Aorta (tissue), 5 donors: ENCODE measurements at places on chromosomes 2 and 18. TPM values are rescaled to one million over a fixed set of nuclear protein-coding genes. Genes with fewer than 3 reads are reported as not detected.
A peak's percentile ranks its signal among the peaks of the same experiment; 100 is the strongest.

DNA sequence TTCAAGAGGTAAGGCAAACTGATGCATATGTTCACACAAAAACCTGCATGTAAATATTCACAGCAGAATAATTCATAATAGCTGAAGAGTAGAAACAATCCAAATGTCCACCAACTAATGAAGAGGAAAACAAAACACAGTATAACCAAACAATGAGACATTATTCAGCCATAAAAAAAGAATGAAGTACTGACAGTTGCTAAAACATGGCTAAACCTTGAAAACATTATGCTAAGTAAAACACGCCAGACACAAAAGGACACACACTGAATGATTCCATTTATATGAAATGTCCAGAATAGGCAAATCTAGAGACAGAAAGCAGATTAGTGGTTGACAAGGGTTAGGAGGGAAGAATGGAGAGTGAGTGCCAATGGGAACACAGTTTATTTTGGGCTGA is 86.9 kb downstream of the SESTD1 start:
- peaks cover 3% of the 10 kb centered on the region for H3K4me1 ChIP-seq
- no peaks in the 10 kb centered on the region for H3K27me3 ChIP-seq
- no peak overlapping the region for H3K4me3 ChIP-seq

- peak; percentile 67 for DNase-seq
- no peaks in the 10 kb centered on the region for H3K36me3 ChIP-seq
These were observed 164.6 kb downstream of the SEPTIN10 start for GRCh38 chr2:109448946-109449788.

GRCh38 chr2:25521665-25522387 is 151.6 kb downstream of the DTNB start:
- H3K4me3 ChIP-seq: peak overlapping the region; percentile 69
- no peaks in the 10 kb centered on the region for H3K4me1 ChIP-seq
- no peaks in the 10 kb centered on the region for H3K27me3 ChIP-seq
- no peaks in the 10 kb centered on the region for H3K36me3 ChIP-seq
- no peak for DNase-seq
- H3K27ac ChIP-seq: no peak overlapping the region

DNA sequence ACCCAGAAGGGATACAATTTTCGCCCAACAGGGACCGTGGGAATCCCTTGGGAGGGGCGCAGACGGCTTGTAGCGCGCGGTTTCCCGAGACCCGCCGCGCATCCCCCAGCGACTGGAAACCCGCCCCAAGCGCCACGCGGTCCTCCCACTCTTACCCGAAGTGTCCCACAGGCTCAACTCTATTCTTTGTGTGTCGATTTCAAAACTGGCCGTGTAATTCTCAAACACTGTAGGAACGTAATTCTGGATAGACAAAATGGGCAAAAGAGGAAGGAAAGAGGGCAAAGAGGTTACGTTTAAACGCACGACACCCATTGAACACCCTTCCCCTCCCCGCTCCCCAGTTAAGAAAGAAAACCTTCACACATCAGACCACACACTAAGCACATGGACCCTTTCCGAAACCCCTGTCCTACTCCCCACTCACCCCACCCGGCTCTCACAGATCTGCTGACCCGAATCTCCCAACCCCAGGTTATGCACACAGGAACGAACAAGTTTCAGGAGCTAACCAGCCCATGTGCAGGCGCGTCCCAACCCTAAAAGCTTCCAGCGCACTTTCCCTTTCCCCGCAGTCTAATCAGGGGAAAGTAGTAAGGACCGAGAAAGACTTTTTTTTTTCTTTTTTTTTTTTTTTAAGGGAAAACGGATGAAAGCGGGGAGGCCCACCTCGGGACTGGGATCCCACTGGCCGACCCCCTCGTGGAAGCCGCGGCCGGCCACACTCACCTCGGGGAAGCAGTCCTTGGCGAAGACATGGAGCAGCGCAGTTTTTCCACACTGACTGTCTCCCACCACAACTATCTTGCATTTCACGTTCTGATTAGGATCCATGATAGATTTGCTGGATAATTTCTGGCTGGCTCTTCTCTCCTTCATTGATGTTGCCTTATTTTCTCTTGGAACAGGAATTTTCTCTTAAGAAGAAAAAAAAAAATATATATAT is 655 bp downstream of the RND3 start:
- H3K36me3 ChIP-seq: no peaks in the 10 kb centered on the region
- H3K27ac ChIP-seq: peak overlapping the region; percentile 89
- DNase-seq: peak; percentile 56
- peak overlapping the region; percentile 45 for H3K4me3 ChIP-seq

DNA sequence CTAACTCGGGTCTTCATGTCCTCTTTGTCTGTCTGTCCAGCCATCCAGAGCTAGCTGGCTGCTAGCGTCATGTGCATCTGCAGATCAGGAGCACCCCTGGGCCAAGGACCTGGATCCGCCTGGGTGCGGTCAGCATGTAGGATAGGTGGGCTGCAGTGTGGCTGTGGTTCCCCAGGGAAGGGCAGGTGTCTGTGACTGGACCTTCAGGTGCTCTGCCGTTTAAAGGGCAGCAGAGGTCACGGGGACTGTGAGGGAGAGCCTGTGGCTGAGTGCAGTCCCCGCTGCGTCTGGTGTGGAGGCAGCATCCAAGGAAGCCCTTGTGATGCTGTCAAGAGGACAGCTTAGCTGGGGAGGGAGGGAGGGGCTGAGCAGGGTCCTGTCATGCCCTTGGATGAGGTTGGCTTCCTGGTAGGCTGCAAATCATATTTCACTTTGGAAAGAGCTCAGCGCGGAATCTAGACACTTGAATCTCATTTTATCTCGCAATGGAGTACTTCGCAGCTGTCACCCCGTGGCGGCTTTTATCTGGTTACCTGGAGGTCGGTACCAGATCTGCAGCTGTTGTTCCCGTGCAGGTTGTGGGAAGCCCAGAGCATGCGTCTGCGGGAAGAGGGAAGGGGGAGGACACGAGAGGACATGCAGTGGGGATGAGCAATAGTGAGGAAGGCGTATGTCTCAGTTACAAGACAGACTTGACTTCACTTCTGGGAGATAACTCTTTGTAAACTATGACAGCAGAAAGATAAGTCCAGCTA is 5.9 kb upstream of the RALB start:
- H3K36me3 ChIP-seq: no peaks in the 10 kb centered on the region
- DNase-seq: no peak
- no peak overlapping the region for H3K27ac ChIP-seq
- no peaks in the 10 kb centered on the region for H3K27me3 ChIP-seq
- H3K4me3 ChIP-seq: no peak overlapping the region

DNA sequence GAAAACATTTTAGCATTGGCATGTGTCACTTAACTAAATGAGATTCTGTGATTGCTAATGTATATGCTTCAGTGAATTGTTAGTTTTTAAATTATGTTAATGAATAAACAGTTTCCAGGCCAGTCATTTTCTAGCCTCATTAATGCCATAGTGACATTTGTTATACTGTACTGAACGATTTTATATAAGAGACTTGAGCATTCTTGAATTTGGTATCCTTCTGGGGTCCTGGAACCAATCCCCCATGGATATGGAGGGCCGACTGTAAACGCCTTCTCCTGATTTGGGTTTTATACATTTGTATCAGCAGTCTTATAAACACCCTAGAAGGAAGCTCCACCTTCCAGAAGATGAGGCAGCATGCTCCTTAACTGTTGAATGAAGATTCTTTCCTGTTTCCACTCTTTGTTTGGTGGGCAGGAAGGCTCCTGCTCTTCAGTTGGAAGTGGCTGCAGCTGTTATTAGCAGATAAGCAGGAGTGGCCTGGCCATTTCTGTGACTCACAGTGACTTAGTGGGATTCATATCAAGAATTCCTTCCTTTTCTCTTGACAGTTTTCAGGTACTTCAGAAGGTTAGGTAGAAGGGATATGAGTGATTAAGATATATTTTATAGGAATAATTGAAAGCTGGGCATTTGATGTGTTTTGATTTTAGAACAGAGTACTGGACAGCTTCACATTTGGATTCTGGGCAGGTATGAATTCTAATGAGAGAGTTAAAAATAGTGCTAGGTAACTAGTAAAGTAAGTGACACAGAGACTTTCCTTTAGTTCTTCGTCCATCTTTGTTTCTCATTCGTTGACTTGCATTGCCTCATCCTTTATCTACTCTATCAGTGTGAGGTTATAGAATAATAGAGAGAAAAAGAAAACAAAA is 124.9 kb downstream of the PLCL1 start:
- no peaks in the 10 kb centered on the region for H3K27me3 ChIP-seq
- H3K4me1 ChIP-seq: no peaks in the 10 kb centered on the region
- H3K4me3 ChIP-seq: no peak overlapping the region
- H3K36me3 ChIP-seq: no peaks in the 10 kb centered on the region

DNA sequence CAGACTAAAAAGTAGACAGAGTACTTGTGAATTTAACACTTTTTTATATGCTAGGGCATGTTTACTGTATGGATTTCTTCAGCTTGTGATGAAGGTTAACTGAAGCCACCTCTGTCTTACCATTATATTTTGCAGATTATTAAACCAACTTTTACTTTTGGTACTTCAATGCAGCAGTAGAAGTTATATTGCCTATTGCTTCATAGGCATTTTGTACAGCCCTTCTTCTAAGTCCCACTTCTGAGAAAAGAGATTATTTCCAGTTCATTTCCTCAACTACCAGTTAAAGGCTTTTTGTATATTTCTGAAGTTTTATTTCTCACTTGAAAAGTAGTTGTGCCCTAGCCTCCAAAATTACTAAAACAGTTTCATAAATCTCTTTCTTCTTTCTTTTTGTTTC is 256.4 kb upstream of the FBXO11 start:
- DNase-seq: no peak
- H3K36me3 ChIP-seq: no peaks in the 10 kb centered on the region
- H3K27me3 ChIP-seq: no peaks in the 10 kb centered on the region
- no peaks in the 10 kb centered on the region for H3K4me1 ChIP-seq
- H3K4me3 ChIP-seq: no peak overlapping the region

DNA sequence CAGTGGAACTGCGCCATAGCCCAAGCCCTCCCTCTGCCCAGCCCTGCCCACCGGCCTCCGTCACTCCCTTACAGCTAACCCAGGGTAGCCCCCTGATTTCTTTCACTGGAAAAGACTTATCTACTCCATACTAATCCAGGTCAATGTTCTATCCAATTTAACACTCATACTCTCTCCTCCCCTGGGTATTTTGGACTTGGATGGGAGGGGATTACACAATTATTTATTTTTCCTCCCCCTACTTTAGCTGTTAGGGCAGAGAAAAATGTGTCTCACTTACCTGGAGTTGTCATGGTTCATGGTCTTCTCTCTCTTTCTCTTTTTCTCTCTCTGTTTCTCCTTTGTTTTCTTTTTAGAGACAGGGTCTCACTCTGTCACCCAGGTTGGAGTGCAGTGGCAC is 100.6 kb upstream of the ST8SIA3 start:
- no peak for DNase-seq
- H3K4me3 ChIP-seq: no peak overlapping the region
- no peaks in the 10 kb centered on the region for H3K36me3 ChIP-seq
- no peaks in the 10 kb centered on the region for H3K4me1 ChIP-seq

GRCh38 chr18:3447068-3447894 is 2.7 kb upstream of the TGIF1 start:
- peak; percentile 77 for DNase-seq
- peak overlapping the region; percentile 85 for H3K4me3 ChIP-seq
- H3K36me3 ChIP-seq: no peaks in the 10 kb centered on the region
- H3K4me1 ChIP-seq: no peaks in the 10 kb centered on the region
- peak overlapping the region; percentile 86 for H3K27ac ChIP-seq
- H3K27me3 ChIP-seq: no peaks in the 10 kb centered on the region

DNA sequence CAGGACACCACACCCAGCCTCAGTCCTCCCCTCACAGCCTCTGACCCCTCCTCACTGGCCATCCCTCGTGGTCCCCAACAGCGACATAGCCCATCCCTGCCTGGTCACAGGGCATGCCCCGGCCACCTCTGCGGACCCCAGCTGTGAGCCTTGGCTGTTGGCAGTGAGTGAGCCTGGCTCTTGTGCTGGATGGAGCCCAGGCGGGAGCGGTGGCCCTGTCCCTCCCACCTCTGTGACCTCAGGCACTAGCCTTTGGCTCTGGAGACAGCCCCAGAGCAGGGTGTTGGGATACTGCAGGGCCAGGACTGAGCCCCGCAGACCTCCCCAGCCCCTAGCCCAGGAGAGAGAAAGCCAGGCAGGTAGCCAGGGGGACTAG is 7.9 kb downstream of the DES start:
- H3K36me3 ChIP-seq: no peaks in the 10 kb centered on the region
- no peaks in the 10 kb centered on the region for H3K27me3 ChIP-seq
- H3K27ac ChIP-seq: no peak overlapping the region
- DNase-seq: no peak
- no peaks in the 10 kb centered on the region for H3K4me1 ChIP-seq

- H3K4me3 ChIP-seq: no peak overlapping the region
- H3K27me3 ChIP-seq: no peaks in the 10 kb centered on the region
- no peaks in the 10 kb centered on the region for H3K4me1 ChIP-seq
- H3K27ac ChIP-seq: no peak overlapping the region
- no peaks in the 10 kb centered on the region for H3K36me3 ChIP-seq
These were observed 62.6 kb downstream of the MARCO start for GRCh38 chr2:119004602-119005001.

The C18orf63 gene
- polyA plus RNA-seq: not detected

The PLGLB2 gene
- not detected for polyA plus RNA-seq

The BOLL gene
- not detected for polyA plus RNA-seq

The MARCO gene
- polyA plus RNA-seq: 0.54 TPM

The TTC32 gene
- polyA plus RNA-seq: 2.8 TPM

The OLA1 gene
- 53.4 TPM for polyA plus RNA-seq

The LDLRAD4 gene
- 7.0 TPM for polyA plus RNA-seq

The ALLC gene
- 1.4 TPM for polyA plus RNA-seq
